ENCODE measurements at places on chromosomes 7 and 10. TPM values are rescaled to one million over a fixed set of nuclear protein-coding genes. Genes with fewer than 3 reads are reported as not detected.

DNA sequence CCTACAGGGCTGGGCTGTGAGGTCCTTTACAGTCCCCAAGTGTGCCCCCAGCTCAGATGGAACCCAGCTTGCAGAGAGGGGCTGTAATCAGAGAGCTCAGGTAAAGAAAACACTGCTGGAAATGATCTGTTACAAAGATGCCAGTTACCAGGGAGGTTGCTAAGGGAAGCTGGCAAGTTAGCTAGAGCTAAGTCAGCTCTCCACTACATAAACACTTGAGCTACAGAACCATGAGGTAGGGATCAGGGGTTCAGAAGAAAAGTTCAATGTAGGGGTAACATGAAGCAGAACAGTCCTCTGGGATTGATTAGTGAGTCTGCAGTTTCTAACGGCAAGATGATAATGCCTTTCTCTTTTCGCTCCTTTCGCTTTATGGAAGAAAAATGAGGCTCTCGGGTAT is 53.1 kb upstream of the TM9SF3 start:
- no peak for DNase-seq

- DNase-seq = no peak
These were observed 930 bp downstream of the GARIN1A start for GRCh38 chr7:128672927-128673517.

- no peak for DNase-seq
These were observed 10.7 kb upstream of the INSYN2A start for GRCh38 chr10:127207081-127207480.

GRCh38 chr10:75014516-75015230 is 96.8 kb upstream of the SAMD8 start:
- no peak for DNase-seq

Gene OR6B1
- polyA plus RNA-seq = not detected

DNA sequence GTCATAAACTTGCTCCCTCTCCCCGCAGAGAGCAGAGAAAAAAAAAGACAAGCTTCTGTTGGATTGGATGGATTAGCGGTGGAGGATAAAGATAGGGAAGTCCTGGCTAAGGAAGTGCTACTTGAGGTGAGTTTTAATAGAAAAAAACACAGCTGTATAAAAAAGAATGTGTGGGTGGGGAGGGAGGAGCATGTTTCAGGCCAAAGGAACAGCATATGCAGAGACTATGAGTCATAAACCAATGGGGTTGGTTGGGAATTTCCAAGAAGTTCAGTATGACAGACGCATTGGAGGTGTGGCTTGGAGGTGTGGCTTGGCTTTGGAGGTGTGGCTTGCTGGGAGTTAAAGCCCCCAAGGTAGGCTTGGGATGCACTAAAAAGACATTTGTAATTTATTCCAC is 103.0 kb upstream of the LSM8 start:
- DNase-seq = no peak

GRCh38 chr7:44956157-44956766 is 22.6 kb downstream of the MYO1G start:
- DNase-seq = no peak

GRCh38 chr10:13637303-13637856 is 50.6 kb downstream of the PRPF18 start:
- DNase-seq = no peak

Gene SDK1
- polyA plus RNA-seq = 9.8 TPM

DNA sequence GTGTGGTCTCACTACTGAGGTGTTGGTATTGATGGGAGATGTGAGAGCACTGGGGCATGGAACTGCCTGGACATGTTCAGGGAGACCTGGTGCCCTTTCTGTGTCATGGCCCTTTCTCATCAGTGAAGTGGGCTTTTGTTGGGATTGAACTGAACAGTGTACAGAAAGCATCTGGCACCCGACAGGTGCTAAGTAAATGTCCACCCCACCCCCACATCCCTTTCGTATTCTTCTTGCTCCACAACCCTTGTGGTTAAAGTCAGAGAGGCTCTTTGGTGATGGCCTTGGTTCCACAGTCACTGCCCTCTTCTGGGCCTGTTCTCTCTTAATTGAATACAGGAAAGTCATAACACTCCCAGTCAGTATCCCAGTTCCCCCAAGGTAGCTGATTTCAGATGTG is 5.4 kb downstream of the NOM1 start:
- DNase-seq = no peak

GRCh38 chr7:75756991-75757676 is 14.9 kb downstream of the CCL26 start:
- DNase-seq = no peak

DNA sequence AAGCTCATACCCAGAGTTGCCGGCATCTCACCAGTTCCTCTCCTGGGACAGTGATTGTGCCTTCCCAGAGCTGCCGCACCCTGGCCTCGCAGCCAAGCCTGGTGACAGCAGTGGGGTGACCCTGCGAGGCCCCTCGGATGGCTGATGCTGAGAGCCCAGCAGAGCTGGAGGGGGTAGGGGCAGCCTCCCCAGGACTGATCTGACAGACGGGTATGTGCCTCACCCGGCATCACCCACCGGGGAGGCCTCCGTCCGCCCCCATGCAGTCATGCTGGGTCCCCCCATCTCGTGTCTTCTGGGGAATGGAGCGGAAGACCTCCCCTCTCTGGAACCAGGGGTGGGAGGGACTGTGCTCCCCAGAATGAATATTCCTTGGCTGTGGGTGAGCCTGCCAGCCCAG is 82.3 kb downstream of the LHPP start:
- no peak for DNase-seq

Gene GRID2IP
- 0.13 TPM for polyA plus RNA-seq

DNA sequence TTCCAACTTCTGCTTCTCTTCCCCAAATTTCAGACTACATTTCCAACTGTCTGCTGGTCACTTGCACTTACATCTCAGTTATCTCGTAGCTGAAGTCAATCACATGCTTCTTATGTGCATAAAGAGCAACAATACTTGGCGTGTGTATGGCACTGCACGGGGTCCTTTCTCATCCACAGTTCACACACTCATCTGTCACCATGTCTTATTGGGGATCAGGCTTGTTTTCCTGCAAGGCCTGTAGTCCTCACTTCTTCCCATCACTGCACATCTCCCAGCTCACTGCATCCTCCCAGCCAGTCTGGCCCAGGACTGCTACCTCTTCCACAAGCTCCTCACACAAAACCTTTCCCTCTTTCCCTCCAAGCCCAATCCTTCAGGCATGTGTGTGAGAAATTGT is 35.3 kb downstream of the NUDCD3 start:
- DNase-seq = no peak

Gene JAZF1
- polyA plus RNA-seq = 30.7 TPM

GRCh38 chr7:120996333-120996987 is 7.9 kb downstream of the CPED1 start:
- no peak for DNase-seq

Gene SLC26A3
- polyA plus RNA-seq = 0.03 TPM

- DNase-seq = no peak
These were observed 20.1 kb downstream of the IFIT3 start for GRCh38 chr10:89347701-89348457.

DNA sequence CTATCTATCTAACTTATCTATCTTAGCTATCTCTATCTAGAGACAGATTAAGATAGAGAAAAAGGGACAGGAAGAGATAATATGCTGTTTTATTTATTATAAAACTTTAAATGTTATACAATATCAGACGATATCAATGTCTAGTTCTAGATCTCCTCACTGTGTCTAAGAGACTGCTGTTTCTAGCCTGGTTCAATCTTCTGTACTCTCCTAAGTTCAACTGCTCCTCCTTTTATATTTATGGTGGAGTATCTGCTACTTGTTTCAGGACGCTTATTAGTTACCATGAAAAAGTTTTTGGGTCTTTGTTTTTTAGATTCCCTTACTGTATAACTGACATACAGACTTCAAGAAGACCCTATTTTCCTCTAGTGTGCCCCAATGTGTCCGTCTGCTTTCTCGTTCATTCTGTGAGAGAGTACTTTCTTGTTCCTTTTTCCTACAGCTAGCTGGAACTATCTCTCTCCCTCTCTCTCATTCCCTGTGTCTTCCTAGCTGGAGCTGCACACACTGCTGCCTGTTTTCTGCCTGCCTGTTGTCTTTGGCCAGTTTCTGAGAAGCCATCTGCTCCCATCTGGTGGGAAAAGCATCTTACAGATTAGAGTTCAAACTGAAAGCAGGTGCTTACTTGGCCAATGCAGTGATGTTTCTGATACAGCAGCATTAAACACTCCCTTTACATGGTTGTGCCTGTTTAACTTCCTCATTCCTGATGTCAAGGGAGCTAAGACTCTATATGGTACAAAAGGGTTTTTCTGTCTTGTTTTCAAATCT is 49.4 kb upstream of the ARL4A start:
- DNase-seq = no peak

- DNase-seq = no peak
These were observed 8.3 kb upstream of the ARHGAP21 start for GRCh38 chr10:24731942-24732341.

- no peak for DNase-seq
These were observed 70.9 kb upstream of the COL1A2 start for GRCh38 chr7:94323844-94324243.

Gene GIMAP2
- polyA plus RNA-seq = 10.1 TPM

DNA sequence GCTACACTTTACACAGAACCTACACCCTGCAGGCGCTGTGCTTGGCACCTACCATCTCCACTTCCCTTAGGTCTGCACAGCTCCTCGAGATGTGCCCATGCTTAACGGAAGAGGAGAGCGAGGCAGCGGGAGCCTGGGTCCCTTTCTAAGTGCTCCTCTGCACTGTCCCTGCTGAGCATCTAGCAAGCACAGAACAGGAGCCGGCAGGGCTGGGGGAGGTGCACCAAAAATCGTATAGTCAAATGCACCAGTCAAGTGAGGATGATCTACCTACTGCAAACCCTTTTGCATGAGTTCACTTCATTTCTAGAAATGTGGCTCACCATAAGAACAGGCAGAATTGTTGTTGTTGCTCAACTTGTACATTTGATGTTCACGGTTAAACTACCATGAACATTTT is 267.7 kb downstream of the TNS3 start:
- no peak for DNase-seq

Gene TMEM176A
- polyA plus RNA-seq = 56.1 TPM

DNA sequence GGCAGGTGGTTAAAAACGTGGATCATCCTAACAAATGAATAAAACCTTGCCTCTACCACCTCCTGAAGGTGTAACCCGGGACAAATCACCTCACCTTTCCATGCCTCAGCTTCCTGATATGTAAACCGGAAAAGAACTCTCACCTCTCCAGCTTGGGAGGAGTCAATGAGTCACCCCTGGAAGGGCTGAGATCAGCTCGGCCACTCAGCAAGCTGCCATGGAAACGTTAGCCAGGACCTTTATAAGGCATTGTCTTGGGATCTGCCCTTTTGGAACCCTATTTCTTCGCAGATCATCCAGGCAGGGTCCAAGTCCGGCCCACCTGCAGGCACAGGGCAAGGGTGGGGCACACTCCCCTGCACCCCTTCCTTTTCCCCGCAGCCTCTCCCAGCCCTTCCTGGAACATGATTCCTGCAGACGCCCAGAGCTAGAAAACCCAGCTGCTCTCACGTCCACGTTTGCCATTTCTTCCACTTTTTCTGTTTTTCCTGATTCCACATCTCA is 81.6 kb upstream of the PFKP start:
- DNase-seq = no peak

Gene FBXL15
- 36.6 TPM for polyA plus RNA-seq

All from urinary bladder (tissue), 4 donors.